ENCODE measurements at places on chromosomes 12 and 14.

GRCh38 chr14:103313704-103314103 lies 20.3 kb upstream of the EIF5 start:
- DNase-seq, result no peak

- DNase-seq, result no peak
These were observed 116.6 kb downstream of the ETV6 start for GRCh38 chr12:11765817-11766794.

- DNase-seq, result no peak
These were observed 3.9 kb downstream of the GNPTAB start for GRCh38 chr12:101826766-101827368.

DNA sequence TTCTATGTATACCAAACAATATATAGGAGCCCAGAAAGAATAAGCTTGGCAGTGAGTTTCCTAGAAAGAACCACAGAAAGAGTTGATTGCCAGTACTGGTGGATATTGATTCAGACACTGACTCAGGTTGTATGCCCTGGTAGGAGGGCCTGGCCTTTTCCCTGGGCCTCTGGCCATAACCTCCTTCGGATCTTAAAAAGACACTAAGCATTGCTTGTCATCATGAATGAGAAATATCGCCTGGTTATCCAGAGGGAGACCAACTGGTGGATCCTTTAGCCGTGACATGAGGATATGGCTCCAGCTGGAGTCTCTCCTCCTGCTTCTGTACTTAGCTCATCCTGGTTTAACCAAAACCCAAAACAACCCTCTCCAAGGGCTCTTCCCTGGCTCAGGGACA lies 231.5 kb downstream of the MSRB3 start:
- no peak for DNase-seq

DNA sequence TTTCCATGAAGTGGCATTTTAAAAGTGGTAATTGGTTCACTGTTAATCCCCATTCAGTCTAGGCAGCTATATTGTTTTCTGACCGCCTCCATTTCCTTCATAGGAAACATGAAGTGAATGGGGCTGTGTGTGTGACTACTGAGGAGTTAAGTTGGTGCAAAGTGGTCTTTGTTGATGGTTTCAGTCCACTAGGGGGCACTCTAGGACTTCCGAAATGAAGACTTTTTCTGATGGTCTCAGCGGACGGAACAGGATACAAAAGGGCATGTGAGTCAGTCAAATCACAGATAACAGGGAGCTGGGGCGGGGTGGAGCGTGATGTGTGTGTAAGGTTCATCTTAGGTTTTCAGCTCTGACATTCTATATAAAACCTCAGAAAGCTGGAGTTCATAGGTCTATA lies 240.1 kb upstream of the OR4E1 start:
- peak; percentile 18 for DNase-seq

DNA sequence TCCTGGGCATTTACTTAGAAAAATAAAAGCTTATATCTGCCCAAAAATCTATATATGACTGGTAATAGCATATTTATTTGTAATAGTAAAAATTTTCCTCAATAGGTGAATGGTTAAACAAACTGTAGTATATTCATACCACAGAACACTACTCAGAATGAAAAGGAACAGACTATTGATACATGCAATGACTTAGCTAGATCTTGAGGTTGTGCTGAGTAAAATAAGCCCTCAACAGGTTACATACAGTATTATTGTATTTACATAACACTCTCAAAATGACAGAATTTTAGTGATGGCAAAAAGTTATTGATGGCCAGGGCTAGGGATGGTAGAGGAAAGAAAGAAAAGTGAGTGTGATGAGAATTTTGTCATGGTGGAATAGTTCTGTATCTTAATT lies 178.4 kb downstream of the BMP4 start:
- no peak for DNase-seq

DNA sequence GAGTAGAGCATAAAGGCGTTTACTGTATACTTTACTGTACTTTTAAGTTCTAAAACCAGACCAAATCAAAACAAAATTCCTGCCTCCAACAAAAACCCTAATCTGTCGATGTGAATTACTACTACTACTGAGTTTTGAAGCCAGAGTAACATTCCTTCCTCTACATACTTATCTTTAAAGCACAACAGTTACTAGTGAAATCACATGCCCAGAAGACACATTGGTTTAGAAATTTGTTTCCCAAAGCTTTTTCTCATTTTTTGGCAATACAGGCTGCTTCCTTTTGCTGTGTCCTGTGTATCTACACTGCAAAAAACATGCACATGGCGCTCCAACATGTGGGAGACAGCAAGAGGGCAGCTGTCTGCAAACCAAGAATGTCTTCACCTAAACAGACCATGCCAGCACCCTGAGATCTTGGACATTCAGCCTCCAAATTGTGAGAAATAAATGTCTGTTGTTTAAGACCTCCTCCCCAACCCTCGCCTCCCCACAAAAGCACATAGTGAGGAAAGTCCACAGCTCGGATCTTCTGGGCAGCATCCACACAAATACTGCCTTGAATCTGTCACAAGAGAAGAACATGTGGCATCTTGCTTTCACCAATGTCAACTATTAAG lies 21.1 kb downstream of the SETD3 start:
- DNase-seq, result no peak

DNA sequence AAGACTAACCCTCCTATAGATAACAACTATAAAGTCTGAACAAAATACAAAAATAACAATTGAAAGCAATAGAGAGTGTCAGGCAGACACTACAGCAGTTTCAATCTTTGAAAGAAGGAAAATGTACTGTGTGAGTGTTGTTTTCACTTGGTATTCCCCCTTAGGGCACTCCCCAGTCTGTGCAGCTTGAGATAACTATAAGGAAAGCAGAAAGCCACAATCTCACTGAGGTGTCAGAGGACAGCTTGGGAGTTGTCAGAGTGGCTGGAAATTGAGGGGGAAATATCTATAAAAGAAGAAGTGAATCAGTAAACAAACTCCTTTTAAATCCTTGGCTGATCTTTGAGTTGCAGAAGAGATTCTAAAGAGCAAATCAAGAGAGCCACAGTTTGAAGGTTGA lies 364.8 kb downstream of the NELL2 start:
- DNase-seq, result no peak

- DNase-seq, result no peak
These were observed 15.2 kb upstream of the PEBP1 start for GRCh38 chr12:118120579-118121363.

DNA sequence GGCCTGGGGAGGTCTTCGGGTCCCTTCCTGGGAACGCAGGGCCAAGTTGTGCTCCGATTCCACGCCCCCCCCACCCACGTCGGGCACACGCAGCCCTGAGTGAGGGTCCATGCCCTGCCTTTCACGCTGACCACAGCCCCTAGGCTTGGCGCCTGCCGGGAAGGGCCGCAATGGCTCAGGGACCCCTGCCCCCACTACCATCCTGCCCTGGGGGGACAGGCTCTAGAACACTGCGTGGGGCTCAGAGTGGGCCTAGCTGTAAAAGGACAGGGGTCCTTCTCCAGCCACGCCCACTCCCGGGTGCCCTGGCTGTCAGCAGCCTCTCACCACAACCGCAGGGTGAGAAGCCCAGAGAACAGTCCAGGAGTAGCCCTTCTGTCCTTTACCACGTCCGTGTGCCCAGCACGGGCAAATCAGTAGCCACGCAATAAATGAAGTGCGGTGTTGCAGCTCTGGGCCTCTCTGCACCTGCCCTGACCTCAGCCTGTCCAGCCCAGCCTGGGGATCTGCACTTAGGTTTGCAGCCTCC lies 9.4 kb upstream of the GPR68 start:
- DNase-seq, result no peak

DNA sequence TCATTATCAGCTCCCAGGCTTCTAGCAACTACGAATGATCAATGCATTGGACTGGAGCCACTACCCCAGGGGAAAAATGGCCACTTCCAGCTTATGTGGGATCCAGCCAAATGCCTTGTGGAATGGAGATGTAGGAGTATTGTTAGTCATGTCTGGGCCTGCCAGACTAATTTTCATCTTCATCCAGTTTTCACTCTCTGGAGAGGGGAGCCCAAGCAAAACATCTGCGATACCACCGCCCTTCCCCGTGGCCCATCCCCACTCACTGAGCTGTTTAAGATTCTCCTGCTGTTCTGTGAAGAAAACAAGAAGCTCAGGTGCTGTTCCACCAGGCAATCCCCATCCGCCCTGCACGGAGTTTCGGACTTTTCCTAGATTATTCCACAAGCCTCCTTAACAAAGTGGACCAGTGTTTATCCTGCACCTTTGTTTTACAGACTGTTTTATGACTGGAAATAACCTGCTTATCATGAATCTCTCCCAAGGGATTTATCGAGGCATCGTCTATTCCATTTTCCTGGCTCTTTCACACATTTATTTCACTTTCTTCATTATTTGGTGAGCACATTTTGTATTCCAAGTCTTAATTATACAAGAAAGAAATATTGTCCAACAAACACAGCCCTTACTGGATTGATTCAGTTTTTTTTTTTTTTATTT lies 35.5 kb upstream of the MAX start:
- peak; percentile 87 for DNase-seq

DNA sequence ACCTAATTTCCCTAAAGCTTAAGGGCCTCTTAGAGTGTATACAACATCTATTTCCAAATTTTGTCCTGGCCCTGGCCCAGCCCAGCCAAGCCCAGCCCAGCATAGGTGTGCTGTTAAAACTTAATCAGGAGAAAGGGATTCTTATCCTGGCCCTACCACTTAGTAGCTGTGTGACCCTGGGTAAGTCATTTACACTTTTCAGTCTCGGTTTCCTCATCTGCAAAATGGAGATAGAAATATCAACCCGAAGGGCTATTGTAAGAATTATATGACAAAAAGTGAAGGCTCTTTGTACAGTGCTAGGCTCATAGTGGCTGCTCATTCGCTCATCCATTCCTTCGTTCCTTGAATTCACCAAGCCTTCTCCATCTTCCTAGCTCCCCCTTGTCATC lies 442 bp downstream of the ERG28 start:
- no peak for DNase-seq

DNA sequence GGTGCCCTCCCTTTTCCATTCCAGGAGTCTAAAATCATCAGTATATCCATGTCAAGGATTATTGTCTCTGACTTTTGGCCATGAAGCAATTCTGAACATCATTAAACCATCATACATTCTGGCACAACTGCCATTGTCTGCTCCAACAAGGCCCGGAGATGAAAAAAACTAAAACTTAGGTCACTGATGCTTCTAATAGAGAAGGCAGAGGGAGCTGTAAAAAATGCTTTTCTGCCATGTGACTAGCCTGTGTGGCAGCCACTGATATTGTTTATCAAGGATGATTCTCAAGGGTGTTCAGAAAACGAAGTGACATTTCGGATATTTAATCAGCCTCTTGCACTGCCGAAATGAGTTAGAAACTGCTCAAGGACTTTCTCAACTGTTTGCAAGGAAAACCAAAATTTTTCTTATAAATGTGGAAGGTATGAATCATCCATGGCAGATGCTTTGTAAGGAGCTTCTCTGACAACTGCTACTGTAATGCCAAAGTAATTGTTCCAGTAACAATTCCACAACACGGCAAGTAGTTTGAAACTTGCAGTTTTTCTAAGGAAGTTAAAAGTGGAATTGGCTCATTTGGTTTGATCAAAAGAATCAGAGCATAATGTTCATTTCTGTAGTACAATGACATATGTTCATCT lies 1076.5 kb upstream of the FLRT2 start:
- no peak for DNase-seq

GRCh38 chr14:48384821-48385220 lies 709.4 kb upstream of the MDGA2 start:
- no peak for DNase-seq

- no peak for DNase-seq
These were observed 21.0 kb downstream of the CFL2 start for GRCh38 chr14:34693228-34693939.

DNA sequence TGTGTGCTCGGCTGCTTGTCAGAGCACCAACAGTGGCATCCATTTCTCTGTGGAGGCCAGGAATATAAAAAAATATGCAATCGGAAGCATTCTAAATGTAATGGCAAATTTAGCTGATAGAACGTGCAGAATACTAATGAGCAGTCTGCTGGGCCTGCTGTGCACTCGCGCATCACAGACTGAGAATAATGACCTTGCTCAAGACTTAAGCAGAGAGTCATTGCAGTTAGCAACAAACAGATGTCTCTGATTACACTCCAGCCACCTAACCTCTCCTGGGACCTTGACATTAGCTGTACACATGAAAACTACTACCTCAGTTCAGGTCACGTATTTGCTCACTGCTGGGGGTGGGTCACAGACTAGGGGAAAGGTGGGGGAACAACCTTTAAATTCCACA lies 269.2 kb upstream of the DAAM1 start:
- peak; percentile 51 for DNase-seq

DNA sequence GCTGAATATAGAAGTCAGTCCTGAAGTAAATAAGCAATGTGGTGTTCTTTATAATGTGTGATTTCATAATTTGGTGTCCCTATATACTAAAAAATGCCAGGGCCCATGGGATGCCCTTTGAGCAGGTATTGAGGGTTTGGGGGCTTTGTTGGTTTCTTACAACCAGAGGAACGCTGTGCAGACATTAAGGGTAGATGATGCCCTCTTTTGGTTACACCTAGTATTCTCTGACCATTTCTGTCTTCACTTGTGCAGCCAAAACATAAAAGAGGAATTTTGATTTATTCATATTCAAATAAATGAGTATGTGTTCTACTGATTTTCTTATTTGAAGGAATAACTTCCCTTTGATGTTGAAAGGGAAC lies 3.0 kb downstream of the LGR5 start:
- no peak for DNase-seq

DNA sequence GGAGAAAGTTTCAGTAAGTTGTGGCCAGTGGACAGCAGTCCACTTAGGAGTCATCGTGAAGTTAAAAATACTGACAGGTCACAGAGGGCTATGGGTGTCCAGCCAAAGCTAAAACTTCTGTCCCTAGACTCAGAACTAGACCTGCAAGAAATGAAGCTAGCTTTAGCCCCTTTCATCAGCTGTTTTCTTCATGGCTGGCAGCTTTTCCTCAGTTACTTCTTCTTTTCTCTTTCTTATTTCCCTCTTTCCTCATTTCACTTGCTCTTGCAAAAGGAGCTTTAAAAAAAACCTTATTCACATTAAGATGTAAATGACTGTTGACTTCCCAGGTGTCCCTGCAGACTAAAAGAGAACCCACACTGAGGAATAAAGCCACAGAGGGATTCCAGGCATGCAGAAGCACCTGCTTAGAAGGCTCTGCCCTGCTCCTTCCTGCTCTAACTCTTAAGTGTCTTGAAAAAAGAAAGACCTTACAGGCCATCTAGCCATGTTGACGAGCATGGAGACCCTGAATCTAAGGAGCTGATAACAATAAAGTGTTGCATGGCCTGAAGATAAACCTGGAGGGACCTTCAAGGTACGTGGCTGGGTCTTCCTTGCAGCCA lies 69.7 kb upstream of the CCND2 start:
- DNase-seq, result no peak

- DNase-seq, result no peak
These were observed 58.4 kb downstream of the FAM222A start for GRCh38 chr12:109771746-109772621.

- DNase-seq, result no peak
These were observed 126.7 kb upstream of the BTG1 start for GRCh38 chr12:92272061-92272964.
